ENCODE measurements at places on chromosomes 12 and 14.

GRCh38 chr12:132227782-132228475, 83.7 kb downstream of the NOC4L start:
- no peak for DNase-seq

GRCh38 chr12:66119870-66120241, 10.7 kb downstream of the LLPH start:
- DNase-seq = no peak

GRCh38 chr14:84894254-84894653, 635.7 kb upstream of the FLRT2 start:
- DNase-seq = no peak

GRCh38 chr14:106185837-106186233, 659.5 kb downstream of the TMEM121 start:
- DNase-seq = peak; percentile 91

GRCh38 chr12:12725956-12726554, 8.9 kb downstream of the CDKN1B start:
- DNase-seq = no peak

GRCh38 chr12:54420766-54421144, 1.7 kb upstream of the ITGA5 start:
- DNase-seq = no peak

DNA sequence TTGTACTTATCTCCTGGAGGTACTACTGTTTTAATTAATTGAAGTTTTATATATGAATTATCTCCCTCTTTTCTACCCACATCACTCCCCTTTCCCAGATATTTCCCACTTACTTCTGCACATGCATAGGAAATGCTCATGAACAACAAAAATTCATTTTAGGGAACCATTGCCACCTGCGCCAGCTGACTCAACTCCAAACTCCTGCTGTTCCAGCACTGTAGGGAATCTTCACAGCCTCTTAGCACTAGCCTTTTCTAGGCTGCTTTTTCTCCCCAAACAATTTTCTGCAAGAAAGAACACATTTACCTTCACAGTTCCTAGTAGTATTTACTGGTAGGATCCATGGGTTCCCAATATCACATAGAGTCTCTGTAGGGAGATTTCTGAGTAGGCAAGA, 268.4 kb downstream of the LRFN5 start:
- DNase-seq = no peak

- no peak for DNase-seq
Measured at GRCh38 chr12:89453121-89453978, 71.2 kb downstream of the GALNT4 start.

GRCh38 chr12:108712165-108712924, 19.0 kb downstream of the CORO1C start:
- DNase-seq = no peak

DNA sequence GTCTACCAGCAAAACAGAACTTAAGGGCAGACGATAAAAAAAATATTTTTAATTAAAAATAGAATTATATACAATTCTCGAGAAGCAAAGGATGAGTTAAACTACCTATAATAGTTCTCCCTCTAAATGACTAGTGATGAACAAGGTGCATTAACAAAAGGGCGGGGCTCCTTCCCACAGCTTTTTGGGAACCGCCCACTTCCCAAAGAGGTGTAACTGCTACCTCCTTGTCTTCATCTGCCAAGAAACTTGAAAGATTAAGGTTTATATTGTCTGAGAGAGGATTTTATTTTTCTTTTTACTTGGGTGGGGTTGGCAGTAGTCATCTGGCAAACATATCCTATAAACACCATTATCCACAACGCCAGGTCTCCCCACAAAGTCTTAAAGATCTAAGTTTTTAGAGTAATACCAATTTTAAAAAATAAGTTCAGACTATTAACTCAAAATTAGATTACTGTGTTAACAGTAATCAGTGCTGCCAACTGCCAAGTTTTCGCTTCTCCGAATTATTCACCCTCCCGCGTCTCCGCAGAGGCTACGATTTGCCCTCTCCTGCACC, 938 bp downstream of the RALGAPA1 start:
- DNase-seq = peak; percentile 46

DNA sequence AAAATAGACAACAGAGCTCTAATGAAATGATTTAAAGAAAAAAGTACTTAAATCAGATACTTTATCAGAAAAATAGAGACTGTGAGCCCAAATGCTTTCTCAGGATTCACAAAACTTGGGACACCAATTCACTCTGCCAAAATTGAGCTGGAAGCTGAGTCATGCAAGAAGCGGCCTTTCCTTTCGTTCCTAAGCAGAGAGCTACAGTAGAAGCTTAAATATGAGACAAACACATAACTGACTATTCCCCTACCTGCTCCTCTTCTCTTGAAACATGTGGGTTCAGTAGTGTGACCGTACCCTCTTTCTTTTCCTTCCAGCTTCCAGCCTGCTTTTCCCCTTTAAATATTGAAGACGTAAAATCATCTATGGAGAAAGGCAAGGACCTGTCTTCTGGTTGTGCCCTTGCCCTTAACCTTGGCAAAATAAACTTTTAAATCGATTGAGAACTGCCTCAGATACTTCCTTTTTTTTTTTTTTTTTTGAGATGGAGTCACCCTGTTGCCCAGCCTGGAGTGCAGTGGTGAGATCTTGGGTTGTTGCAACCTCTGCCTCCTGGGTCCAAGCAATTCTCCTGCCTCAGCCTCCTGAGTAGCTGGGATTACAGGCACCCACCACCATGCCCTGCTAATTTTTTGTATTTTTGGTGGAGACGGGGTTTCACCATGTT, 4.4 kb upstream of the SDS start:
- DNase-seq = no peak

DNA sequence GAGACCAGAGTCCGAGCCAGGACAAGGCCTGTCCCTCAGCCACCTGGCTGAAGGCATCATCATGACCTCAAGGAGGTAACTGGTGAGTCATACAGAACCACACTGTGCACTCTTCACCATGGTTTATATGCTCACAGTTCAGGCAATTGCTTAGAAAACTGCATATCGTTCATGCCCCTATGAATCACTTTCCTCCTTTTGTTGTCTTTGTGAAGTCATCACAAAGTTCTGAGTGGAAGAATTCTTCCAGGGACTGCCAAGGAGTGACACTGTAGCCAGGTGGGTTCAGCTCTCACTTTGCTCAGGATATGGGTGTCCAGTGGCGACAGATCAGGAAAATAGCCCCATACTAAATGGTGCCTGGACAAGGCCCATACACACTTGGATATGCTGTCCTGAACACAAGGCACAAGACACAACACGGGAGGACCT, 92.5 kb downstream of the DPF3 start:
- no peak for DNase-seq

GRCh38 chr12:117064049-117064448, 35.2 kb downstream of the TESC start:
- no peak for DNase-seq

DNA sequence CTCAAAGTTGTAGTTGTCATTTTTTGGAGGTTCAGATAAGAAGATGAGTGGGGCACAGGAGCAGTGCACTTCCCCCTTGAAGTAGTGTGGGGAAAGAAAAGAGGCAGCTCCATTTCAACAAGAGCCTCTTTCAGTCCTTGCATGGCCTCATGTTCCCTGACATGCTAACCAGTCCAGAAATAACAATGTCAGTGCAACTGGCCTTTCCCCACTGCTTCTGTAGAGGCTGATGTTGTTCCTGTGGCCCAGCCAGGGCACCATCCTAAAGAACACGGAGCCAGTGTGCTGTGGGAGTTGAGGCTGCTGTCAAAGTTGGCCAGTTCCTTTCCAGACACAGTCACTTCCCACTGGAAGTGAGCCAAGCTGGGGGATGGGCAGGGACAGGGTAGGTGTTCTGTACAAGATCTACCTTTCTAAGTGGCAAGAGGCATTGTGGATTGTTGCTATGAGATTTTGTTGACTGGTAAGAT, 77.7 kb upstream of the SLC38A2 start:
- peak; percentile 30 for DNase-seq

Data from CD4-positive, alpha-beta T cell treated with Interleukin-17A for 4 hours (primary cell).